ENCODE measurements at places on chromosomes 5 and 9.

GRCh38 chr9:91516081-91516480, 92.4 kb upstream of the NFIL3 start:
- DNase-seq = no peak

GRCh38 chr9:125493881-125494652, 212.9 kb downstream of the MAPKAP1 start:
- no peak for DNase-seq

GRCh38 chr5:66306844-66307315, 162.8 kb downstream of the SREK1 start:
- DNase-seq = no peak

GRCh38 chr9:37425298-37425752, 2.8 kb downstream of the GRHPR start:
- DNase-seq = no peak

DNA sequence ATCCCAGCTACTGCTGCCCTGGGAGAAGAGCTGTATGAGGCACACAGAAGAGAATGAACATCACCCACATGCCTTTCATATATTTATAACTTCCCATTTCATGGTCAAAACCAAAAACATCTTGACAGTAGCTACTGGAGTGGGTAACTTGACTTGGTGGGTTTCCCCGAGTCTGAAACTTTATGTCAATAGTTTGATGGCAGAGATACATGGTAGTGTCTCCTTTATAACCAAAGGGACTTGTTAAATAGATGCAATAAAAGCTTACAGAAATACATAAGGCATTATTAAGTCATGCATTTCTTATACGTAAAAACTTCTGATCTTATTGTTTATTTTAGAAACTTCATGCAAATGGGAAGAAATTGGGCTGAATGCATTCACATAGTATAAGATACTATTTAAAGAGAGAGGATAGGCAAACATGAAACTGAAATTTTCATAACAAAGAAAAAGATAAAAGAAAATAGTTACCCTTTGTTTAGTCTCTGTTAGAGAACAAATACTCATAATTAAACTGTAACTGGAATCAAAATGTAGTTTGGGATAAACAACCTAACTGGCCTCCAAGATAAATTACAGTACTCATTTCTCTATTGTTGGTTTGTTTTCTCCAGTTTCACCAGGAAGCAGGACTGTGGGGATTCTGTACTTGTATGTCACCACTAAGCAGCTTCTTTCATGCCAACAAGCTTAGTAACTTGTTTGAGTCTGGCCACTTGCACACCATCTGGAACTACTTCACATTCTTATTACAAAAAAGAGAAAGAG, 459.3 kb upstream of the MEF2C start:
- no peak for DNase-seq

DNA sequence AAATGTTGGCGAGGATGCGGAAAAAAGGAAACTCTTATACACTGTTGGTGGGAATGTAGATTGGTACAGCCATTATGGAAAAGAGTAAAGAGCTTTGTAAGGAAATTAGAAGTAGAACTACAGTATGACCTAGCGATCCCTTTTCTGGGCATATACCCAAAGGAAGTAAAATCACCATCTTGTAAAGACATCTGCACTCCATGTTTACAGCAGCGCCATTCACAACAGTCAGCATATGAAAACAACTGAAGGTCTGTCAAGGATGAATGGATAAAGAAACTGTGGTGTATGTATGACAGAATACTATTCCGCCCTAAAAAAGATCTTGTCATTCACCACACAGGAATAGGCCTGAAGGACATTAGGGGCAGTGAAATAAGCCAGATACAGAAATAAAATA, 27.7 kb upstream of the SLC25A51 start:
- DNase-seq = no peak

- no peak for DNase-seq
These were observed 308.7 kb upstream of the BRINP1 start for GRCh38 chr9:119677811-119678505.

- DNase-seq = no peak
These were observed 100.3 kb downstream of the MRPS30 start for GRCh38 chr5:44909004-44909403.

GRCh38 chr5:128681096-128681495, 143.1 kb upstream of the FBN2 start:
- no peak for DNase-seq

DNA sequence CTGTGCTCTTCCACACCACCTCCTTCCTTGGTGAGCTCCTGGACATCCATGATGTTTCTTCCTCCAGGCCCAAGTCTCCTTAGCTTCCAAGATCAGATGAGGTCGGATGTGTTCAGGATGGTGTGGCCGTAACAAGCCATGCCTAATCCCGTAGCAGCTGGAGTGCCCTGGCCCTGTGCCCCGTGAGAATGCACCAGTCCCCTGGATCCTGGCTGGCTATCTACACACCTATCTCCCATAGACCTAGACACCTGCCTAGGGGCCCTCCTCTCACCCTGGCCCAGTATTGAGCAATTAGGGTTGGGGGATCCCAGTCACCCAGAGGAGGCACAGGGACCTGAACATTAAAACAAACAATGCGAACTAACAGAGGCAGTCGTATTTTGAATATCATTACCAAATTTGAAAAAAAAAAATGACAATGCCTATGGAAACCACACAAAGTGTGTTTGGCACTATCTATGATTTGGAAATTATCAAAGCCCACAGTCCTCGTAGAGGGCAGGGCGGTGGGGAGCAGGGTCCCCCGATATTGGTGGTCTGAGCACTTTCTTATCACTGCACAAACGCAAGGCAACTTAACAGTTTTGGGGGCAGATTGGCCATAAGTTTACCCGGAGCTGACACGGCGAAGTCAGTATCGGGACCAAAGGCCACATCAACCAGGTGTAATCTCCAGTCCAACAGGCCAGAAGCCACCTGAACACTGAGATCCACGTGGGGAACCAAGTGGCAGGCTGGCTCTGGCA, 13.2 kb downstream of the ENG start:
- no peak for DNase-seq

DNA sequence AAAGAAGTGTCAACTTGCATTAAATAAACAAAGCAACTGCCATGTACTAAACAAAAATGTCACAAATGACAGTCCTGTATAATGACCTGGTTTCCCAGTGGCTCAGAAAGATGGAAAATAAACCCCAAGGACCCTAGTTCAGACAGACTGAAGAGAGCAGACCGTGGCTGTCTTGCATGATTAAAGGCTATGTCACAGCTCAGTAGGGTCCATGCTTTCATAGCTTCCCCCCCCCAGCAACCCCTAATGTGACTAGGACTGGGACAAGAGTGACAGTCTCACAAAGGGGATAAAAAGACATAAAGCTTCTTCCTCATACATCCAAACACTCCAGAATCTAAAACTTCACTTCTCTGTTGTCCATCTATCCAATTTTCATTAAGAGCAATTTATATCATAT, 113.6 kb downstream of the NR6A1 start:
- no peak for DNase-seq

- DNase-seq = no peak
These were observed 9.3 kb downstream of the NAIF1 start for GRCh38 chr9:128057724-128058409.

- DNase-seq = no peak
These were observed 163.7 kb downstream of the ELAVL2 start for GRCh38 chr9:23662320-23662719.

DNA sequence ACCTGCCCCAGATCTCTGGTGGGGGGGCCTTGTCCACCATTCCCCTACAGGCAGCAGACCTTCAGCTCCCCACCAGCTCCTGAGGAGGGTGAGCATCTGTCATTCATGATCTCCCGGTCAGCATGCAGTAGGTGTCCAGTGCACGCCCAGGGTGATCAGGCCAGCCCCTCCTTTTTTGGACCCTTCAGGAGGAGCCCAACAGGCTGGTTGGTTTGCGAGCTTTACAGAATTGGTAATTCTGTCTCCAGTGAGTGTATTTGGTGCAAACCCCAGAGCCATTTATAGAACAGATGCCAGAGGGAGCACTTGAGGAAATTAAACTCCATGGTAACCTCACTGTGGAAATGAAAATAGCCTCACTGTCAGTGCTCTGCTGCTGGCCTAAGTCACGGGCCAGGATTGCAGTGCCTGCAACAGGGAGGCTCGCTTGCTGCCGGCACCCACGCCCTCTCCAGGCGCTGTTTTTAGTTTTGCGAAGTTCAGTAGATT, 23.4 kb downstream of the WNK2 start:
- no peak for DNase-seq

GRCh38 chr9:110468950-110469349, 110.6 kb downstream of the SVEP1 start:
- no peak for DNase-seq

- DNase-seq = no peak
These were observed 318.7 kb upstream of the ITGA1 start for GRCh38 chr5:52468976-52469375.

DNA sequence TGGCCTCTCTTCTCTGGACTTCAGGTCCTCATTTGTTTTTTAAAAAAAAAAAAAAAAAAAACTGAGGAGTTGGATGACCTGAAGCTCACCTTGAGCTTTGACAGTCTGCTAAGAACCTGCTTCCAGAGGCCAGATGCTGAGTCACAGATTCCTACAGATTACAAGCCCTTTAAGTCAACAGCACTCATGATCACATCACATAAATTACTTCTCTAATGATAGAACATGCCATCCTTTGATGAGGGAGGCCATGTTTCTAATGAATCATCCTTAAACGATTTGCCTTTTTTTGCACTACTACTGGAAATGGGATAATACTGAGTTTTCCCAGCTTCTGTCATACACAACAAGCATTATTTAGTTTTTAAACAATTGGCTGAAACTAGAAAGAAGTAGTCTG, 34.2 kb upstream of the MYOT start:
- DNase-seq = peak; percentile 87

DNA sequence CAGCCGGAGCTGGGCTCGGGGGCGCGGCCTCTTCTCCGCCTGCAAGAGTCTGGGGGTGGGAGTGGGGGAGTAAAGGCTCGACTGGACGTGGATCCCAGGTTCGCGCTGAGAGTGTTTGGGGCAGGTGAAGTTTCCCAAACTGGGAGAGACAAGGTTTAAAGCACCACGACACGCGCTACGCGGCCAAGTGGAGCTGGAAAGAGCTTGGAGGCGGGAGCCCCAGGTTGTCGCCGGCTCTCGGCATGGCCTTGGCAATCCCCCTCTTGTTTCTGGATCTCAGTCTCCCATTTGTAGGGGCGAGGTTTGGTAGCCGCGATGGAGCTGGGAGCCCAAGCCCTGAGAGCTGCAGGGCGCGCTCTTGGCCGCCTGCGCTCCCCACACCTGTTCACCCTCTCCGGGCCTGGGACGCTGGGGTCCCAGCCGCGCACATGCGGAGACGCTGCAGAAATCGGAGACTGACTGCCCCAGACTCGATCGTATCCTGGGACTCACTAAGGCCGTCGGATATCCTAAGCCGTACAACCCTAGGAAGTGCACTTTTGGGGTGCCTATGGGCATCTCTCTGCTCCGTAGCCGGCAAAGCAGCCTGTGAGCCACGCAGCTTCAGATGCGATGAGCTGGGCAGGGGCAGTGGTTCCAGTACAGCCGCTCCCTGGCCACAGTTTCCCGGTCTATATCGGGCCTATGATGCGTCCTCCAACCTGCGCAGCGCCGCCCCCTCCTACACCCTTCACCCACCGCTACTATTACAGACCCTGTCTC, 937 bp downstream of the TMOD1 start:
- no peak for DNase-seq

- DNase-seq = no peak
These were observed 35.1 kb downstream of the FAM13B start for GRCh38 chr5:137997726-137998213.

- no peak for DNase-seq
These were observed 83.4 kb downstream of the SH3PXD2B start for GRCh38 chr5:172370648-172371545.

DNA sequence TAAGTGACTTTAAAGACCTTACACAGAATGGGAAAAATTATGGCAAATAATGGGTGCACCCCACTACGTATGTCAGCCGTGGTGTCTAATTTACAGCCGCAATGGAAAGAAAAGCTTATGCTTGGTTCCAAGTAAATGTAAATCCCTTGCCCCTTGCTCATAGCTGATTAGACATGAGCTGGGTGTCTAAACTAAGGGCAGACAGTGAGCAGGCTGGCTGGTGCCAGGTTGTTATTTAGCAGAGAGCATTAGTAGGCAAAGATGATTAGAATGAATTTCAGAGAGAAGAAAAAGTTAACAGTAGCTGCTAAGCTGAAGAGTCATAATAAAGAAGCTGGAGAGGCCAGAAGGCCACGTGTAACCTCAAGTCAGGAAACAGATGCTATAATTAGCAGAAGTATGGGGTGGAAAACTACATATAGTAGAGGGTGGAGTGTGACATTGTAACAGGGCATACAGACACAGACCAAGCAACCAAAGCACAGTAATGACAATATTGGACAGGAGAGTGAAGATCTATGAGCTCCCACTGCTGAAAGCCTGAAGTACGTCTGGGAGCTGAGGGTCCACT, 257.7 kb downstream of the MCTP1 start:
- no peak for DNase-seq

- no peak for DNase-seq
These were observed 105.5 kb upstream of the KLF4 start for GRCh38 chr9:107594908-107595530.

DNA sequence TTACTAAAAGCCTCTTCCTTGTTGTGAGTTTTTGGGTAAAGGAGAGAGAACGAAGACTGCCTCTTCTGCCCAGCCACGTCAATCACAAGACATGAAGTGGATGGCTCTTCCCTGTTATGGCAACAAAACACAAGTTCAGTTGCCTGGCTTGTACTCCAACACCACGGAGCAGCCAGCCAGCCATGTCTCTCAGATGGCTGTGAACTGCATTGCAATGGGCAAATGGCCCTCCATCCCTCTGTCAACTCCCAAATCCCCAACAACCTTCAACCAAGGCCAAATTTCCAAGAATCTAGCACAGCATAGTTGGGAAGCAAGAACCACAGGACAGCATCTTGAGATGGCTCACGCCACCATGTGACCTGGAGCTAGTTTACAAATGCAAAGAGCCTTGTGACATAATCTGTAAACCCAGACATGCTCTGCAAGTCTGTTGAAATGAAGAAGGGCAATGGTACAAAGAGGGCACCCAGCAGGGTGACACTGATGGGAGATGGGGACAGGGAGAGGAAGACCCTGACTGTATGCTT, 53.9 kb downstream of the ZNF366 start:
- DNase-seq = no peak

DNA sequence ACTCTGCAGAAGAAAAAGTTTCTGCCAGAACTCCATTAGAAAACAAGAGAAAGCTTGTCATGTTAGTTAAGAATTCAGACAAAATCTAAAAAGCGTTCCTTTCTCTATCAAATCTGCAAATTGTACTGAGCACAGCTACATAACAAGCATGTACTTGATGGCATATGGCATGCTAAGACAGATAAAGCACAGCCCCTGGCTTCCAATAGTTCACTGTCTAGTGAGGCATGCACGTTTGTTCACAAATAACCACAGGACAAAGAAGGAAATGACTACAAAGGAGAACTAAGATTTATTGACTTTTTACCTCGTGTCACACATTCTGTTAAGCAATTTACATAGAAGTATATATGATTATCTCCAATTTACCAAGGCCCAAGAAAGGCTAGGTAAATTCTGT, 518.2 kb upstream of the TLE4 start:
- DNase-seq = peak; percentile 34

DNA sequence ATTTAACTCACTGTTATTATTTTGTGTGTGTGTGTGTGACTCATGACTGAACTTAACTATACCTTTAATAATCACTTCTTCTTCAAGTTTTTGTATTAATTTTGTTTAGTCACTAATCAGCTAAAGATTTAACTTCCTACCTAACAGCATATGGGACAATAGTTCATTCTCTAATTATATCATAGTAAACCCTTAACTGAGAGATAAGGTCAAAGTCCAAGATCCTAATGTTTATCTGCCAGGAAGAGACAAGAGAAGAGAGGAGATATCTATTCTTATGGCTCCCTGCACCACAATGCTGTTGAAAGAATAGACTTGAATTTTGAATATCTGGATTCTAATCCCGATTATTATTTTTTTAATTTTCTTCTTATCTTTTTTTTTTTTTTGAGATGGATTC, 28.1 kb downstream of the FREM1 start:
- DNase-seq = no peak

All from epithelial cell of prostate (primary cell).